ENCODE measurements at places on chromosomes 12 and 14. TPM values are rescaled to one million over a fixed set of nuclear protein-coding genes. Genes with fewer than 3 reads are reported as not detected.

TPPP2 gene
- not detected for polyA plus RNA-seq

NANOG gene
- polyA plus RNA-seq: not detected

KLHL33 gene
- polyA plus RNA-seq: not detected

SLC38A4 gene
- polyA plus RNA-seq: not detected

SERPINA9 gene
- not detected for polyA plus RNA-seq

ZBTB42 gene
- 0.68 TPM for polyA plus RNA-seq

KLRC4 gene
- not detected for polyA plus RNA-seq

ACVRL1 gene
- 1.5 TPM for polyA plus RNA-seq

PIWIL1 gene
- not detected for polyA plus RNA-seq

SCN8A gene
- not detected for polyA plus RNA-seq

All from CD14-positive monocyte (primary cell).